ENCODE measurements at places on chromosomes 13 and 19. TPM values are rescaled to one million over a fixed set of nuclear protein-coding genes. Genes with fewer than 3 reads are reported as not detected.

- no peak for DNase-seq
Measured at GRCh38 chr19:41325947-41326706, 16.2 kb downstream of the CCDC97 start.

- no peak for DNase-seq
Measured at GRCh38 chr19:16285769-16286498, 38.7 kb upstream of the KLF2 start.

DNA sequence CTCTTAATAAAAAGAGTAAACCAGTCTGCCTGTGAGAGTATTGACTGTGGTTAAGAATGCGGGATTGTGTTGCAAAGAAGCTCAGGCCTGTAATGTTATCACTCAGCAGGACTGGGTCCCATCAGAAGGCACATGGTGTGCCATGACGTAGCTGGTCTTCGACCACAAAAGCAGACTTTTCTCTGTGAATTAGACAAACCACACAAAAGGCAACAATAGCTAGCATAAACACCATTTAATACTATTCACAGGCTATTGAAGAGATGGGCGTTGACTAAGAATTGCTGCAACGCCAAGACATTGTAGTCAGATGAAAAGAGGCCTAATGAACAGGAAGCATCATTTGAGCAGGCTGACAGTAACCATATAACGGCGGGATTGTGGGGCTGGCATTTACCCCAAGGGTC is 235.6 kb upstream of the SOX21 start:
- no peak for DNase-seq

GRCh38 chr19:48615231-48616040 is 560 bp upstream of the FAM83E start:
- DNase-seq, result no peak

DNA sequence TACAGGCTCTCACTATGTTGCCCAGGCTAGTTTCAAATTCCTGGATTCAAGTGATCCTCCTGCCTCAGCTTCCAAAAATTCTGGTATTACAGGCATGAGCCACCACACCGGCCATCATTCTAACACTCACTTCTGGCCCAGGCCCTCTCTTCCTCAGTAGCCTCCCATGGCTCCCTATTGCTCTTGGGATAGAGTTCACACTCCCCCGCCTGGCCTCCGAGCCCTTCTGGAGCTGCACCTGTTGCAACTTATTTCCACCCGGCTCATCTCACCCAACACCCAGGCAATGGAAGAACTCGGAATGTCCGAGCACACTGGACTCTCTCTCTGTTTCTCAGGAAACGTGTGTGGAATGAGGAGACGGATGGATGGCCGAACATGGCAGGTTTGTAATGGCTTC is 9.0 kb upstream of the SBK3 start:
- DNase-seq, result no peak

GRCh38 chr19:18867751-18868150 is 28.2 kb downstream of the CERS1 start:
- no peak for DNase-seq

DNA sequence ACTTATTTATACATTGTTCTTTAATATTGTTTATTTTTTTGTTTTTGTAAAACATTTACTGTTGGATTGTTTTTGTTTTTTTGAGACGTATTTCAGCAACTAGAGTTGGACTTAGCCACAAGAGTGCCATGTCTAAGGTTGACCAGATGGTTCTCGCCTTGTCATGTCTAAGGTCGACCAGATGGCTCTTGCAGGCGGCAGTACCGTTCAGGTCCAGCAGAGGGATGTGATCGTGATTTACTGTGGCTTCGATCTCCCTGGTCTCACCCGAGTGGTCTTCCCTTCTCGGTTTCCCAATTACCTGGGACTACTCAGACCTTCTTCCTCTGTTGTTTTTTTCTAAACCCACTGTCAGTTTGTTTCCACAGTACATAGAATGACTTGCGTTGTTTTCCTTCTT is 1438.6 kb downstream of the UQCRFS1 start:
- no peak for DNase-seq

GRCh38 chr19:18789883-18790565 is 1.1 kb downstream of the COMP start:
- no peak for DNase-seq

DNA sequence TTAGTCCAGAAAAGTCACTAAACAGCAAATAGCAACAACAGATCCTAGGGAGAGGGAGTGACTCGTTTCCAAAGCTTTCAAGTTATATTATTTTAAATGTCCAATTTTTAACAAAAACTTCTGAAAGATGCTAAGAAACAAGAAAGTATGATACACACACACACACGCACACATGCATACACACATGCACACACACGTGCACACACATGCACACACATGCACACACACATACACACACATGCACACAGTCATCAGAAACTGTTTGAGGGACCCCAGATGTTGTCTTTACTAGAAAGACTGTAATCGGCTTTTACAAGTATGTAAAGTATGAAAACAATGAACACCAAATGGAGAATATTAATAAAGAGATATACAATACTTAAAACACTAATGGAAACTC is 825.4 kb downstream of the UQCRFS1 start:
- DNase-seq, result no peak

- DNase-seq, result no peak
Measured at GRCh38 chr19:13077240-13077639, 25.4 kb downstream of the LYL1 start.

- DNase-seq, result no peak
Measured at GRCh38 chr19:43541920-43542650, 9.1 kb downstream of the ZNF575 start.

GRCh38 chr13:97659602-97660001 is 225.6 kb downstream of the RAP2A start:
- DNase-seq, result no peak

DNA sequence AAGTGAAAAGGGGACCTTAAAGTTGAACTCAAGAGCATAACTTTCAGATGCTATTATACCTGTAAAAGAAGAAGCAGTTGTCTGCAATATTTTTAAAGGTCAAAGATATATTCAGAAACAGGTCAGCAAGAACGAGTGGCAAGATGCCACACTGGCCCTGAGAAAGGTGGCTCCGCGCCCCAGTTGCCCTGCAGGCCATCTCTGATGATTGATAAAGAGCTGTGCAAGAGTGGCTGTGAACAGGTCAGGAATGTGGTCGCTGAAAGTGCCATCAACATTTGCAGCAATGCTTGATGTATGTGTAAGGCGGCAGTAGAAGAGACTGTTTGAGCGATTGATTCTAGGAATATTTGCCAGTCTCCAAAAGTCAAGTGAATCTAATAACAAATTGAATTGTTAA is 664.2 kb upstream of the SLC10A2 start:
- no peak for DNase-seq

- no peak for DNase-seq
Measured at GRCh38 chr13:24784319-24784718, 20.4 kb downstream of the RNF17 start.

DNA sequence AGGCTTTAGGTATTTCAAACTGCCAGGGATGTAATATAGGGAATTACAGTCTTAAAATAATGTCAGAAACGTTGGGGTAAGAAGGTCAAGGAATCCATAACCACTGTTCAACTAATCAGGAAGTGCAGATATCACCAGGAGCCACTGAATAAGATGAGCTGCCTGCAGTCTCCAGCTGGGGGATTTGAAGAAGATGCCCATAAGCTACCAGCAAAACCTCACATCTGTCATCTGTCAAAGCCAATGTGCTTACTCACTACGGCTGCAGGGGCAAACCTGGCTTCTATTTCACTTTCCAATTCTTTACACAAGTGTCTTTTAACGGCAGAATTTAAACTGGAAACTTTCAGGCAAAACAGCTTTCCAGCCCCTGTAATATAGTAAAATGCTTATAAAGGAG is 1410.1 kb upstream of the ATXN8OS start:
- no peak for DNase-seq

GRCh38 chr13:98299966-98300350 is 122.9 kb upstream of the RNF113B start:
- no peak for DNase-seq

- no peak for DNase-seq
Measured at GRCh38 chr19:49749771-49750170, 13.3 kb downstream of the TSKS start.

DNA sequence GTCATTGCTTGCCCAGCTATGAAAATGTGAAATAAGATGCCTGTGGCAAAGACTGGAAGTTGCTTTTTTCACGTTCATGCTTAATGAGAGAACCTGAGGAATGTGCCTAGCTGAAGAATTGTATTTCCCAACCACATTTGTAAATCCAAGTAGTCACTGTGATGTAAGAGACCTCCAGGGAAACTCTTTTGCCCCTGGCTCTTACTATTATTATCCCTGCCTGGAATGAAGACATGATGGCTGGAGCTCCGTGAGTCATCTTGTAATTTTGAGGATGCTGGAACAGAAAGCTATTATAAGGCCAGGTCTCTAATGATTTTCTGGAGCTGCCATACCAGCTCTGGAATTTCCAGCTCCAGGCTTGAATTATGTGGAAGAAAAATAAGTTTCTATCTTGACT is 894.3 kb downstream of the DIAPH3 start:
- no peak for DNase-seq

DNA sequence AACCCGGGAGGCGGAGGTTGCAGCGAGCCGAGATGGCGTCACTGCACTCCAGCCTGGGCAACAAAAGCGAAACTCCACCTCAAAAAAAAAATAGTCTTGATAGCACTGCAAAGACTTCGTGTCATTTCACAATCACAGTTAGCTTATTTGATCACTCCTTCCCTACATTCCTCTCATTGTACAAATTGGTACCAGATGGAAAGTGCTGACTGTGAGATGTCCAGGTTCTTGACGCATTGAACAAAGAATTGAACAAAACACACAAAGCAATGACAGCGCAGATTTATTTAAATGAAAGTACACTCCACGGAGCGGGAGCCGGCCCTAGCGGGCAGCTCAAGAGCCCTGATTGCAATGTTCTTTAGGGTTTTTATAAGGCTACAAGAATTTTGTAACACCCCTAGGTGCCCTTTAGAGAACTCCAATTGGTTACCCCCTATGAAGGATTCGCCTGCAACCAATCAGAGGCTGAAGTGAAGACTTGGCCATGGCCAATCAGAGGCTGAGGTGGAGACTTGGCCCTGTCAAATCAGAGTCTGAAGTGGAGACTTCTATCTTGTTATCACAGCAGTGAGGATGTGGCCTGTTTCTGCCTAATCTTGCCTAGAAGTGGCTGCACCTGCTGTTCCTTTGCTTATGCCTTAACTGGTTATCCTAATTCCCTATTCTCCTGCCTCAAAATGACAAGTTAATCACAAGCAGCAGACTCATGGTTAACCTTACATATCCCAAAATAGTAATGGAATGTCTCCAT is 16.7 kb downstream of the ZNF556 start:
- no peak for DNase-seq

DNA sequence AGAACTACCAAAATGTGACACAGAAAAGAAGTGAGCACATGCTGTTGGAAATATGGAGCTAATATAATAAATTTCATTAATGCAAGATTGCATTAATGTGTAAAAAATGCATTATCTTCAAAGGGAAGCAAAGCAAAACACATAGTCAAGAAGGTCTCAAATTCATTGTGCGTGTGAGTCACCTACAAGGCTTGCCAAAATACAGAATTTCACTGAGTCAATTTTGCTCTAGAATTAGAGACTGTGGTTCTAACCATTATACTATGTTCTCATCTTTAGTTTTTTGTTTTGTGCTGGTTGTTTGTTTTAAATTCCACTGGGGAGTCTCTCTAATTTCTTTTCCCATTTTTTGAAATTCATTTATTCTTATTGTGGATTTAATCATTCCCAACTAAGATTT is 149.8 kb upstream of the SLITRK1 start:
- no peak for DNase-seq

GRCh38 chr13:62251734-62252133 is 836.1 kb upstream of the PCDH20 start:
- DNase-seq, result no peak

GRCh38 chr19:44702551-44703176 is 3.7 kb downstream of the CEACAM16 start:
- no peak for DNase-seq

DNA sequence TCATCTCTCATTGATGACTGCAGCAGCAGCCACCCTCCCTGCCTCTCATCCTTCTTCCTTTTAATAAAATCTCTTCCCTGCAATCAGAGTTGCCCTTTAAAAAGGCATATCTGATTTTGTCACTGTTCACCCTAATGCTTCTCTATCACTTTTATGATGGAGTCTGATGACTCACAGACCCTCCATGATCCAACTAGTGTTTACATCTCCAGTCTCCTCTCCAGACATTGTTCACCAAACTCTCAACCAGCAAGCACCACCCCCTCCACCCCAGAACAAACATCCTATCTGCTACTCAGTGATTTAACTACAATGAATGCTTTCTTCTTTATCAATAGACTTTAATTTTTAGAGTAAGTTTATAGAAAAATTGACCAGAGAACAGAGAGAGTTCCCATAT is 59.5 kb downstream of the TNFSF11 start:
- no peak for DNase-seq

GRCh38 chr13:74004109-74004508 is 130.1 kb downstream of the KLF12 start:
- no peak for DNase-seq

DNA sequence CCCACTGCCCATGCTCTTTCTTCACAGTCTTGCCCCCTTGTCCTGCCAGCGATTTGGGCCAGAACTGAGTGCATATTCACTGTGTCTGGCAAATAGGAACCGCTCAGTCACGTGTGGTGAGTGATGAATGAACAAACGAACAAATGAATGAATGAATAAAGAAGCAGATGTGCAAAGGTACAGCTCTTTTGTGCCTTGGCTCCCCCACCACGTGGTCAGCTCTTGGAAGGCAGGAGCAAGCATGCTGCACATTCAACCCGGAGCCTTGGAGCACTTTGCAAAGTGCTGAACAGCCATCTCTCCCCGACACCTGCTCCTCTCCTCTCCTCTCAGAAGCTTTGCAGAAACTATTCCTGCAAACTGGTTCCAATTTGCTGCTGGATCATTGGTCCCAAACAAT is 52.4 kb downstream of the LATS2 start:
- no peak for DNase-seq

DNA sequence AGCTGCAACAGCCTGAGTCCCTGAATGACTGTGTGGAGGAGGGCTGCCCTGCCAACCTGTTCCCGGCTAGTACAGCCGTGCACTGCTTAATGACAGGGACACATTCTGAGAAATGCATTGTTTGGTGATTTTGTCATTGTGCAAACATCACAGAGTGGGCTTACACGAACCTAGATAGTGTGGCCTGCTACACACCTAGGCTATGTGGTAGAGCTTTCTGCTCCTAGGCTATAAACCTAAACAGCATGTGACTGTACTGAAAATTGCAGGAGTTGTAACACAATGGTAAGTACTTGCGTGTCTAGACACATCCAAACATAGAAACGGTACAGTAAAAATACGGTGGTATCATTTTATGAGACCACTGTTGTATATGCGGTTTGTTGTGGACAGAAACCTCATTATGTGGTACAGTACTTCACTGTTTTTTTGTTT is 35.0 kb downstream of the VASP start:
- DNase-seq, result no peak

GRCh38 chr13:24192057-24192810 is 31.7 kb downstream of the SPATA13 start:
- DNase-seq, result no peak

- DNase-seq, result no peak
Measured at GRCh38 chr19:2888731-2889224, 11.9 kb upstream of the ZNF57 start.

The ZNF43 gene
- 43.1 TPM for polyA plus RNA-seq

The SLAIN1 gene
- polyA plus RNA-seq, result 22.7 TPM

The EFNB2 gene
- 137 TPM for polyA plus RNA-seq

The GPR42 gene
- polyA plus RNA-seq, result not detected

The OR7A5 gene
- polyA plus RNA-seq, result not detected

The ARGLU1 gene
- 384 TPM for polyA plus RNA-seq

The OLFM2 gene
- 17.0 TPM for polyA plus RNA-seq

The LIM2 gene
- 0.18 TPM for polyA plus RNA-seq

The C1QTNF9 gene
- polyA plus RNA-seq, result 0.85 TPM

The FCAR gene
- polyA plus RNA-seq, result 0.24 TPM

The TRMT1 gene
- 32.0 TPM for polyA plus RNA-seq

The KIR2DL1 gene
- polyA plus RNA-seq, result not detected

The CALR3 gene
- not detected for polyA plus RNA-seq

All from right renal cortex interstitium (tissue), 3 donors.